ENCODE measurements at places on chromosomes 2 and 18.

GRCh38 chr2:149901231-149901859, 313.8 kb upstream of the MMADHC start:
- DNase-seq, result no peak

DNA sequence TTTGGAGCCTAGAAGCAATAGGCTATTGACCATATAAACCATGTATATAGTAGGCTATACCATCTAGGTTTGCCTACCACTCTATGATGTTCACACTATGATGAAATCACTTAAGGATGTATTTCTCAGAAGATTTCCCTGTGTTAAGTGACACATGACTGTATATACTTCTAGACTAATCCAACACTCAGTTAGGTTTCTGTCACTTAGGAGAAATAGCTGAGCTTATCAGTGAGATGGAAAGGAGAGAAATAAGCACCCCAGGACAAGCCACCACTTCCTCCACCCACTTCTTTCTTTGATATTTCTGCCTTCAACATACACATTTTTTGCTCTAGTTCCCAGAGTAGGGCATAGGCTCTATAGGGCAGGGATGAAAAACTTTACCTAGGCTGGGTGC, 7.8 kb downstream of the PECR start:
- DNase-seq, result no peak

DNA sequence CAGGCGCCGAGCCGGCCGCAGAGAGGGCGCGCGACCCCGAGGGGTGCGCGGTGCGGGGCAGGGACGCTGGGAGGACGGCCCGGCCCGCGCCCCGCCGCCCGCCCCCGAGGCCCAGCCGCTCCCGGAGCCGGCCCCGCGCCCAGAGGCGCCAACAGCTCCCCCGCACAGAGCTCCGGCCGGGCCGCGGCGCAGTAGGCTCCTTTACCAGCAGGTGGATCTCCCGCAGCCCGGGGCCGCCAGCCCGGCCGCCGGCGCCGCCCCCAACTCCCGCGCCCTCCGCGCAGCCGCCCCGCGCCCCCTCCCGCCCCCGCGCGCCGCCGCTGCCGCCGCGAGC, 258 bp downstream of the MGAT4A start:
- DNase-seq, result no peak

GRCh38 chr18:42636309-42636708, 479.2 kb downstream of the RIT2 start:
- DNase-seq, result no peak

- no peak for DNase-seq
Observed at GRCh38 chr2:170723446-170723958, 8.4 kb downstream of the SP5 start.

- no peak for DNase-seq
Observed at GRCh38 chr2:234771980-234772732, 179.7 kb upstream of the SH3BP4 start.

DNA sequence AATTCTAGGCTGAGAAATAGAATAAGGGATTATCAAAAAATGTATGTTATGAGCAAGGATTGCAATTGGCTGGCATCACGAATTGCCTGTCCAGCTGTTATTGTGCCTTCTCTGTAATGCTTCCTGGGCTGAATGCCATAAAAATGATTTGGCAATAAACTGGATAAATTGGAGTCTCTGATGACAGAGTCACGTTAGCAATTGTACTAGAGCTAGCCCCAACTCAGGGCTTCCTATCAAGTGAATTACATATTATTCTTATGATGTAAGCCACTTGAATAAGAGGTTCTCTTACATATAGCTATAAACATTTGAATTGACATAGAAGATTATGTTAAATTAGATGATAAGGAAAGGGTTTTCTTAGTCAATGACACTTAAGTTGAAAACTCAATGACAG, 607.5 kb upstream of the REG3G start:
- DNase-seq, result no peak

GRCh38 chr18:26468931-26469340, 79.4 kb downstream of the KCTD1 start:
- no peak for DNase-seq

GRCh38 chr2:21944536-21944935, 820.8 kb downstream of the TDRD15 start:
- DNase-seq, result no peak

- DNase-seq, result no peak
Observed at GRCh38 chr2:54103454-54104314, 11.7 kb upstream of the ACYP2 start.

DNA sequence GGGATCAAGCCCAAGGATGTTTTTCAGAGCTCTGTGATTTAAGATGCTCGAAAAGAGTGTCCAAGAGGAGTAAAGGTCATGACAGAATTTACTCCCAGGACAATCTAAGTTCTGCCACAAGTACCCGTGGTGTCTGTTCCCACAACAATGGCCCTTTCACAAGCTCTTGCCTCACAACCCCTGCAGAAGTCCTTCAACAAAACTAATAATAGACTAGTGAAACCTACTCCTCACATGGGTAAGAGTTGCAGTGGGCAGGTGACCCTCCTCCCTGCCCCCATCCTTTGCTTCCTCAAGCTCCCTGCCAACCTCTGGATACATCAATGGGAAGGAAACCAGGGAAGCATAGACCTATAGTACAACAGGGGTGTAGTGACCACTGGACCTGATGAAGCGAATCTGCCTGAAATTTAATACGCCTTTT, 34.9 kb downstream of the PTCD3 start:
- no peak for DNase-seq

- DNase-seq, result no peak
Observed at GRCh38 chr18:62514570-62514969, 8.3 kb upstream of the ZCCHC2 start.

- no peak for DNase-seq
Observed at GRCh38 chr2:233544200-233544610, 22.4 kb downstream of the USP40 start.

DNA sequence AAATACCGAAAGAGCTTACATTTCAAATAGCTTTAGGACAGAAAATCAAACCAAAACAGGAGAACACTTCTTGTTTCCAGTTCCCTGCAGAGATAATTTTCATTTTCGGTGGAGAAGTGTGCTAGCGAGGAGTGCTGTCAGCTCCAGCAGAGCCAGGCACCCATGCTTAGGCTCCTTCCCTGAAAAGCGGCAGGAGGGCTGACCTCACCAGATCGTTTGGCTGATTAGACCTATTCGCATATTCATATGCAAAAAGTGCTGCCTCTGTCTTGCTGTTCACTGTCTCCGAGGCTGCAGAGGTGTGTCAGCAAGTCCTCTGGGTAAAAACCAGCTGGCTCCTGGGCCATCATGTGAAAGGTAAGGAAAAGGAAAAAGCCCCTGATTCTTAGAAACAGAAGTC, 225.8 kb upstream of the COPS8 start:
- DNase-seq, result no peak

DNA sequence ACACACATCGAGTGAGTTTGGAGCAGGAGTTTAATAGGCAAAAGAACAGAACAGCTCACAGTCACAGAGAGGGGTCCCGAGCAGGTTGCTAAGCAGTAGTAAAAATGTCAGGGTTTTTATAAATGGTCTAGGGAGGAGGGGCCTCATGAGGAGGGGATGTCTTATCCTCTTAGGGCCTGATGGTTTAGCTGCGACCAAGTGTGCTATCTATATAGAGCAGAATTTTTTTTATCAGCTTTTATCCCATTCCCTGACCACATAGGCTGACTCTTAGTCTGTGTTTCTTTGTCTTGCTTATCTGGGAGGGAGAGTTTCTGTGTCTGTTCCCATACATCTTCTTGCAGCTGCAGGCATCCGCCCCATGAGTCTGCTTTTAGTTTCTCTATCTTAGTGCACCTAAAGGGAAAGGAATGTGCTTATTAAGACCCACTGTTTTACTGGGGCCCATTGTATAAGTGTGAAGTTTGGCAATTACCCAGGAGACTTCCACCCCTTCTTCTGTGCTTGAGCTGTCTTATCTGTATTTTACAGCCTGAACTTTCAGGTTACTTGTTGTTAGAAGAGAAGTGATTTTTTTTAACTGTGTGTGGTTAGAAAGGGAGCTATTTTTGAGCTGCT, 30.4 kb upstream of the GMCL1 start:
- no peak for DNase-seq

DNA sequence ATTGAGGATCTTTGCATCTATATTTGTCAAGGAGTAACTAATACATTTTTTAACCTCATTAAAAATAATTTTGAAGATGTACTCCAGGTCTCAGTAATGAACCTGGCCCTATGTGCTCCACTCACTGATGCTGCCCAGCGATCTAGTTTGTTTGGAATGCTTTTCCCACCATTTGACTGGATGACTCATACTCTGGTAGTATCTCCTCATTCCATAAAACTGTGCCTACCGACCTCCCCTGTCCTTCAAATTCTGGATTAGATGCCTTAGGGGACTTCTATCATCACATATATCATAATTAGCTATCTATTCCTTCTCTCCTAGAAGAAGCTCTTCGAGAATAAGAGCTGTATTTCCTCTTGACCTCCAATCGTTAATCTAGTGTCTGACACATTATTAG, 83.8 kb downstream of the FAM117B start:
- DNase-seq, result no peak

DNA sequence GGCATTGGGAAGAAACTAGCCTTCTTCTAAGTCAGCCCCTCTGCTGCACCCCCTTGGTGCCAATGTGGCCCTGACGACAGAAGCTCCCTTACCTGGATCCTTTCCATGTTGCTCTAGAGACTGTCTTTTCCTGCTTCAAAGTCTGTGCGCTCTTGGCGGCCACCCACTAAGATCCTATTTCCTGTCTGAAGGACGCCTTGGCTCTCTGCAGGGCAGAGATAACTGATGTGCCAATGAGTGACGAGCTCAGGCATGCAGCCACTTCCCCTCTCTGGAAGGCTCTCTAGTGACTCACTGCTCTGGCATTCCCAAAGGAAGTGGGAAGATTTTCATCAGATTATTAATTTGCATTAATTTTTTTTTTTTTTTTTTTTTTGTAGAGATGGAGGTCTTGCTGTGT, 273.5 kb downstream of the CDH20 start:
- DNase-seq, result no peak

GRCh38 chr18:12048827-12049175, 44.8 kb upstream of the ANKRD62 start:
- DNase-seq, result no peak

- DNase-seq, result no peak
Observed at GRCh38 chr18:24840051-24840450, 379.6 kb downstream of the HRH4 start.

DNA sequence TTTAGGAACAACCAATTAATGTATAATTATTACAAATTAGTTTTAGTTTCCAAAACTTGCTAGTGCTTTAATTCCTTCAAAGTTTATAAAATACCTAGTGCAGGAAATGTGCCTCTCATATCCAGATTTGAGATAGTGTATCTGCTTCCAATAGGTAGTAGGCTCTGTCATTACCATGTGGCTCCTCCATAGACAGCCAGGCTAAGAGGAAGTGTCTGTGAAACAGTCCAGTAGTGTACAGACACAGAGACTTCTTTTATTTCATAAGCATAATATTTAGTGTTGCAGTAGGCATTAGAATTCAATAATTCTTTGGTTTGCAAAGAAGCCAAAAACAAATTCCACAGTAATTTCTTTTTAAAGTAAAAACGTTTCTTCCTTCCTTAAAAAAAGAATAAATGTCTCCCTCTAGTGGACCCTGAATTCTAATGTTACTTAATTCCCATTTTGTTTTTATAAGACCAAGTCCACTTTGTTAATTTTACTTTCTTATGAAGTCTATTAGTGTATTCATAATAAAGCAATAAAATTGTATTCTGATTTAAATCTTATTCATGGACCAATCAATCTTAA, 101.2 kb downstream of the NEB start:
- no peak for DNase-seq

GRCh38 chr2:30113617-30114293, 33.1 kb upstream of the YPEL5 start:
- DNase-seq, result no peak

GRCh38 chr2:172358691-172359556, 68.5 kb upstream of the ITGA6 start:
- DNase-seq, result no peak

GRCh38 chr2:71923887-71924533, 223.7 kb downstream of the CYP26B1 start:
- no peak for DNase-seq

DNA sequence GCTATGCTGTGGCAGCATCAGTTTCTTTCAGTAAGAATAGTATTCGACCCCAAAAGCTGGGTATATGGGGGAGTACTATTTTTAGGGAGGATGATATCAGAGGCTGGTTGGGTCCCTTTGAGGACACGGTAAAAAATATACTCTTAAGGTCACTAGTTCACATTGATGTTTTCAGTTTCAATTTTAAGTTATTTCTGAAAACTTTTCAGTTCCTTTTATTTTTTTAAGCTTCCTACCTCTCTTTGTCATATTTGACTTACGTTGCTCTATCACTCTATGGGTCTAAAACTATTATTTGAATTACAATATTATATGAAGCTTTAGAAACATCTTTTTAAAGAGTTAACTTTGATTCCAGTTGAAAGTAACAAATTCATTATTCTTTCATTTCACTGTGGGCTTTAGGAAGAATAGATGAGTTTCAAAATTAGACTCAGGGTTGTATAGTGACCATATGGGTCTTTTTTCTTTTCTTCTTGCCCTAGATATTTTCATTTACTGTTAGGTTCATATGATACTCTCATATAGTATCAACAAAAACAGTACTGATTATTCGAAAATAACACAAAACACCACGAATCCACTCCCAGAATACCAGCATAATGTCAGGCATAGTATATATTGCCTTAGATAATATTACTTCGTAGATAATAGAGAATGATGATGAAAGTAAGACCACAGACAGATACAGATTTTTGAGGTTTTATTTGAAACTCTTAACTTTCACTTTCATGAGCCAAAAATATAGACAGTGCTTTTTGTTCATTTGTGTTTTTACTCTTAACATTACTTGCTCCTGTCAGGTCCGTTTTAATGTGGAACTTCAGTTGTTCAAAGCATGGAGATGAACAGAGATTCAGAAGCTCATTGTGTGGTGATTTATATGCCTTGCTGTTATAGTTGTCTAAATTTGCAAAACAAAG, 9.8 kb downstream of the RMDN2 start:
- DNase-seq, result no peak

DNA sequence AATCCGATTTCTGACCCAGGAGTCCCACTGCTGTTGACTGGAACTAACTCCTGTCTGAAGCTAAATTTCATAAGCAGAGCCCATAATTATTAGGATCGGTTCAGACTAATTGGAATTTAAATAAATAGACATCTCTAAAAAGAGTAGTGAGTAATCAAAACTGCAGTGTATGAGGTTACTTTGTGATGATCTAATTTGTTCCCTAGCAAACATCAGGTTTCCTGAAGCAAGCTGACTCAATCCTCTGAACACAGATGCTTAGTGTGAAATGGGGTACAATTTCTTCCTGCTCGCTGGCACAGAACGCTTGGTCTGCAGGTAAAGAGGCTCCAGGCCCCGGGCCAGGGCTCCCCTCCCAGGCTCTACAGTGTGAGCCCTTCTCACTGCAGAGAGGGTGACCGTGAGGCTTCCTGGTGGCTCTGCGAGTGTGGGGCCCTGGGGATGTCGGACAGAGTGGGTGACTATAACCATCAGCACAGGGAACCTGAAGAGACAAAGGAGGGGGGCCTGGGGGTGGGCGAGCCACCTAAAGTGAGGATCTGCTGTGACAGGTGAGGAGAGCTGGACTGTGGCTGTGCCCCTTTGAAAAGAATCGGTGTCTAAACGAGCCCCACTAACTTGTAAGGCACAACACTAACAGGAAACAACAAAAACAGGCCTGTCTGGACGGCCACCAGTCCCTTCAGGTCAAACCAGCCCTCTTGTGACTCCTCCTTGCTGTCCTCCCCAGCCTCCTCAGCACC, 20.2 kb downstream of the CHST10 start:
- DNase-seq, result no peak
